ENCODE measurements at places on chromosomes 4 and X.
A peak's percentile ranks its signal among the peaks of the same experiment; 100 is the strongest.

DNA sequence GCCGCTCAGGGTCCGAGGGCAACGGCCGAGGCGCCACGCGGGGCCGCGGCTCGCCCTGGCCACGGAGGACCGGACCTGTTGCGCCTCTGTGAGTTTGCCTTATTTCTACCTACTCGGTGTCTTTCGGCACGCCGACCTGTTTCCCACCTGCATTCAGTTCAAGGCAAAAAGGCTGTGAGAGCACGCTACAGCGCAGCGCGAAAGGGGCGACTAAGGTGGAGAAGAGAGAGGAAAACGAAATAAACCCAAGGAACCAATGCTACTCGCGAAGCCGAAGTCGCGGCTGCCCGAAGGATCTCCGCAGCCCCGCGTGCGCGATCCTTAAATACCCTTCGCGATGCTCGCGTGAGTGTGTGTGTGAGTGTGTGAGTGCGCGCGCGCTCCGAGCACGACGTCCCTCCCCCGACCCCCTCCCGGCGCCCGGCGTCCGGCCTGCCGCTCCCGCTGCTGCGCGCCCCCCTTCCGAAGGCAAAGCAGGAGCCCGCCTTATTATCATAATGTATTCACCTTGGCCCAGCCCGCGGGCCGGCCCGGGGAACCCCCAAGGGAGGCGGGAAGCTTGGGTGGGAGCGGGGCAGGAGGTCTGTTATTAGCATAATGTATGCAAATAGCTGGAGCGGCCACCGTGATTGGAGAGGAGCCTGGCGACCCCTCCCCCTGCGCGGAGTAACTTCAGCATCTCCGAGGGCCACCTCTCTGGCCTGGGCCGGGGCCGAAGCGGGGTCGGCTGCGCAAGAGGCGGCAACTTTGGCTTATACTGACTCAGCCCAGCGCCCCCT lies at the start of gene COL25A1:
Gene COL25A1, minus strand, starts transcription at position 298 of the 779 bp plus-strand sequence.
- DNase-seq = peak; percentile 35

- no peak for DNase-seq
Observed at GRCh38 chr4:170038769-170039168, 12.6 kb upstream of the MFAP3L start.

DNA sequence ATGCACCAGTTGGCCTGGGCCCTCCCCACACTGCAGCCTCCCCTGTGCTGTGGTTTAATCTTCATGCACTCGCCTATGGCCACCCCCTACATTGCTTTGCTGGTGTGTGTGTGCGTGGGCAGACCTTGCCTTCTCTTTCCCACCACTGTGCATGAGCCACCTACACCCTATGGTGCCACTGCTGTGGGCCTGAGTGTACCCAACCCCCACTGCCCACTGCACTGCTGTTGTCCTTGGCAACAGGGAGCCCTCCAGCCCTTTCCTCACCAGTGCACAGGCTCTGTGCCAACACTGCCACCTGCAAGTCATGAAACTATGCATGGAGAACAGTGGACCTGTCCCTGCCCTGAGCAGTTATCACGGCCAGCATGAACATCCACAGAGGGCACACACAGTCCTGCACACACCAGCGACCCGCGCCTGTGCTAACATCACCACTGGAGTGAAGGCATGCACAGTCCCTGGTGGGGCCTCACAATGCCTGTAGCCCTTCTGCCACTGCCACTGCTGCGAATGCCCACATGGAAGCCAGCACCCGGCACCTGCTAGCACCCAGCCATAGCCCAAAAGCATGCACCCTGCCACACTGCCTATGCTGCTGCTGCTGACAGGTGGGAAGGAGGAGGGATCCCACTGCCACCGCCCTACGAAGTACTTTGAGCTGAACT lies 237.8 kb upstream of the ARSJ start:
- no peak for DNase-seq

DNA sequence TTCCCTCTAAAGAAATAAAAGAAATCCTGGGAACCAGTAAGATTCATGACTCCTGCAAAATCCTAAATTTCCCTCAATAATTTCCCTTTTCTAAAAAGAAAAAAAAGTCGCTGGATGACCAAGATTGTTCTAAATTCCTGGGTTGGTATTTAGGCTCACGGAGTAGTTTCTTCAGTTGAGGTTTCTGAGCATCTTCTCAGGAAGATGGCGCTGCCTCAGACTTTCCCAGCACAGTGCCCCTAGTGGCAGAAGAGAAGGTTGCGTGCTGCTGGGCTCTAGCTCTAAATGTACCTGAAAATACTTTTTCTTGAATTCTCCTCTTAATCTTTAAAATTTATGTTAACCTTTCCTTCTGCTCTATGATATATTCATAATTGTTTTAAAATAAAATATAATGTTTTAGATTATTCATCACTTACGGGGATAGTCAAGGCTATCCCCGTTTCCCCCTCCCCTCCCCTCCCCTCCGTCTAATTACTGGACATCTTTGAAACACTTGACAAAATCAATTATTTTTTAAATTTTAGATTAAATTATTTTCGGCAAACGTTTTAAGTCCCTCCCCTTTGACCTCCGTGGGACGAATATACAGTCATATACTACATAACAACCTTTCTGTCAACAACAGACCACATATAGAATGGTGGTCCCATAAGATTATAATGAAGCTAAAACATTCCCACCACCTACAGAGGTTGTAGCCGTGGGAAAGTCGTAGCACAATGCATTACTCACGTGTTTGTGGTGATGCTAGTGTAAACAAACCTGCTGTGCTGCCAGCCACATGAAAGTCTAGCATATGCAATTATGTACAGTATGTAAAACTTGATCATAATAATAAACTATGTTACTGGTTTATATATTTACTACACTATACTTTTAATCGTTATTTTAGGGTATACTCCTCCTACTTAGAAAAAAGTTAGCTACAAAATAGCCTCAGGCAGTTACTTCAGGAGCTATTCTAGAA lies 41.0 kb upstream of the GATB start:
- peak; percentile 43 for DNase-seq

GRCh38 chr4:176042195-176042594 lies 23.4 kb upstream of the WDR17 start:
- no peak for DNase-seq

DNA sequence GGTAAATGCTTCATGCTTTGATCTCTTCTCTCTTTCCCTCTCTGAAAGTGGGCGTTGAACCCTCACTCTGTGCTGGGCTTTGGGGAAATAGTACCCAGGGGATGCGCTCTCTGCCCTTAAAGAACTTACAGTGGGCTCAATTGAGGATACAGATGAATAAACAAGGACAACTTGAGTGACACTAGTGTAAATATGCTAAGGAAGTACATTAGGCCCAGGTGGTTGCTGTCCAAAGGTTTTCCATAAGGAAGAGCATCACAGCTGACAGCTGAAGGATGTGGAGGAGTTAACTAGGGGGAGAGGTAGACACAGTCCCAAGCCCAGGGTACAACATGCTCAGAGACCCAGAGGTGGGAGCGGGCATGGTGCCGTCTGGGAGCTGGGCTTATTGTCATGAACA lies 49.4 kb downstream of the TENM3 start:
- no peak for DNase-seq

DNA sequence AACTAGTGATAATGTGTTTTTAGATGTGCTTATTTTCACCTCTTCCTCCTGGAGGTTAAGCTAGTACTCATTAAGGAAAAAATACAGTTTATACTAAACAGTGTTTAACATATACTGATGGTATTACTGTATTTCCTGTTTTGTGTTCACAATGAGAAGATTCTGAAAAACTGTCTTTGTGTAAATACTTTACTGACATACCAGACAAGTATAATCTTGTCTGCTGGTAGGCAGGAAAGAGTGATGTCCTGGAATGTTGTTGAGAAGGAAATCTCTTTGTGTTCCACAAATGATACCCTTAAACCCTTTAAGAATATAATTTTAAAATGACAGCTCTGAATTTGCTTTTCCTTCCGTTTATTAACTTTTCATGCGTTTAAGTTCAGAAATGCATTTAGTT lies 205.5 kb upstream of the NUDT6 start:
- no peak for DNase-seq

GRCh38 chr4:8681391-8681790 lies 88.8 kb downstream of the CPZ start:
- no peak for DNase-seq

DNA sequence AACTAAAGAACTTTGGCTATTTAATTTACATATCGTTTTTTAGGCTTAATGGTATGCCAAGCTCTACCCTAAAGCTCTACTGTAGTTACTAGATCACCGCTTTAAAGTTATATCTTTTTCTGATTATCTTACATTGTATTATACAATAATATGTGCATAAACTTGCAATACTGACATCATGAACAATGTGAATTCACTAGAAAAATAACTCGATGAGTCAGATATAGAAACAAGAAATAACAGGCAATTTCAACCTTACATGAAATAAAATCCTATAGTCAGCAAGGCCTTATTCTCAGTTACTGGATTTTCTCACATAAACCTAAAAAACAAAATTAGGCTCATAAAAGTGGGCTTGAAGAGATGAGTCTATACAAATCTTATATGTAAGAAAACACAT lies 32.5 kb downstream of the PDGFC start:
- no peak for DNase-seq

DNA sequence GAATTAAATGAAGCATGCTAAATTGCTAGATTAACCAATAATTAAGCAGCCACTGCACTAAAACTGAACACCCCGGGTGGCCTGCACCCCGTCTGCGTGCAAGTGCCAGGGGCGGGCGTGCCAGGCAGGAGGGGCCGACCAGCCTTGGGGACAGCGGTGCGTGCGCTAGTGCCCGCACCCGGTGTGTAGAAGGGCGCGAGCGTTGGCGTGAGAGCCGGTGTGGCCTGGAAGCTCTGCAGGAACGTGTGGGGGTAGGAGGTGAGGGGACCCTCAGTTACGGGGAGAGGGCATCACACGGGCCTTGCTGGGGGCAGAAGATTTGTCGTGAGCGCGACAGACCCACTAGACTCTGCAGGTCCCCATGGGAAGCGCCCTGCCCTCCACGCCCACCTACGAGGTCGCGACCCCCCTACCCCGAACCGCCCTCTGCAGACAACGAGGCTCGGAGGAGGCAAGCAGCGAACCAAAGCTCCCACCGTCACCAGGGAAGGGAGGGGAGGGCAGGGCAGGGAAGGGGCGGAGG lies 105.8 kb downstream of the FAM53A start:
- no peak for DNase-seq

DNA sequence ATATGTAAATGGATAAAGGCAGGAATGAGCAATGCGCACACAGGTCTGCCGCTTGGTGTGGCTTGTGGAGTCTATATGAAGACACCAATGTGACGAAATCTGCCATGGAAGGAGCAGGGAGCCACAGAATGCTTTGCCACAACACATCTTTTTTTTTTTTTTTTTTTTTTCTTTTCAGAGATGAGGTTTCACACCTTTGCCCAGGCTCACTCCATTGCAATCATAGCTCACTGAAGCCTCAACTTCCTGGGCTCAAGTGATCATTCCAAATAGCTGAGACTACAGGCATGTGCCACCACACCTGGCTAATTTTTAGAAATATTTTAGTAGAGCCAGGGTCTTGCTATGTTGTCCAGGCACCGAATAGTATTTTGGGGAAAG lies 17.4 kb upstream of the SLC34A2 start:
- no peak for DNase-seq

DNA sequence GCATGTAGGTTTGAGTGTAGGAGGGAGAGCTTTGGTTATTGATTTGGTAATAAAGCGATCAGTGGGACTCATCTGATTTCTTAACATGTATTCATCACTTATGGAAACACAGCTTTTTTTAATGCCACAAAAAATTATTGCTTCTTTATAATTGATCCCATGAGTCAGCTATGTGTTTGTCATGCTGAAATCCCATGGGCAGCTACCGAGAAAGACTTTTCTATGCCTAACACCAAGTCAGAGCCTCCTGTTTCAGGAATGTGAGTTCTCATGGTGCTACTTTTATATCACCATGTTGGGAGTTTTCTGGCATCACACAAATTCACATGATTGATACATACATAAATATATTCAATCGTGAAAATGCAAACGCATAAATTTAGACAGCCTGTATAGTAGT lies 165.7 kb downstream of the RAPGEF2 start:
- no peak for DNase-seq

DNA sequence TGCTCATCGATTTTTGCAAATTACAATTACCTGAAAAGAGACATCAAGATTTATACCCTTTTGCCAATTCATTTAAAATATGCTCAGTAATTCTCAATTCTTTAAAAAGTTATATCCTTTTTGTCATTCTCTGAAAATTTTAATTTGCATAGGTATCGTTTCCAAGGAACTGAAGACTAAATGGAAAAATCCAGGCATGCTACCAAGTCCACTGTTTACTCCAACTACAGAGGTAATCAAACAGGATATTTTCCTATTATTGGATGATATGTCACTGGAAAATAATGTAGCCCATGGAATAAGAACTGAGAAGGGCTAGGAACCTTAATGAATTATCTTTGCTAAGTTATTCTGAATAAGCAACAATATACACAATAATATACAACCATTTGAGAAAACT lies 132.7 kb downstream of the THOC2 start:
- no peak for DNase-seq

- no peak for DNase-seq
Observed at GRCh38 chr4:48910511-48910910, 3.9 kb upstream of the OCIAD2 start.

- no peak for DNase-seq
Observed at GRCh38 chr4:39700554-39700953, 2.6 kb downstream of the UBE2K start.

DNA sequence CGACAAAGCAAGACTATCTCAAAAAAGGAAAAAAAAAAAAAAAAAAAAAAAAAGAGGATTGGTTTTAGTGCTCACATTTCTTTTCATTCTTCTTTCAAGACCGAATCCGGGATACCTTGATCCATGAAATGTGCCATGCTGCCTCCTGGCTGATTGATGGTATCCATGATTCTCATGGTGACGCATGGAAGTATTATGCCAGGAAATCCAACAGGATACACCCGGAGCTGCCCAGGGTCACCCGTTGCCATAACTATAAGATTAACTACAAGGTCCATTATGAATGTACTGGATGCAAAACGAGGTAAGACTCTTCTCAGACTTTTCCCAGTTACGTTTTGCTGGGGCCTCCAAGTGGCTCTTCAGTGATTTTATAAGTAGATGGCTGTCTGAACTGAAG lies 6.1 kb downstream of the CXCR3 start:
- no peak for DNase-seq

- DNase-seq = no peak
Observed at GRCh38 chr4:86921608-86922252, 13.1 kb upstream of the AFF1 start.

GRCh38 chrX:38970074-38970473 lies 168.8 kb downstream of the MID1IP1 start:
- DNase-seq = no peak

DNA sequence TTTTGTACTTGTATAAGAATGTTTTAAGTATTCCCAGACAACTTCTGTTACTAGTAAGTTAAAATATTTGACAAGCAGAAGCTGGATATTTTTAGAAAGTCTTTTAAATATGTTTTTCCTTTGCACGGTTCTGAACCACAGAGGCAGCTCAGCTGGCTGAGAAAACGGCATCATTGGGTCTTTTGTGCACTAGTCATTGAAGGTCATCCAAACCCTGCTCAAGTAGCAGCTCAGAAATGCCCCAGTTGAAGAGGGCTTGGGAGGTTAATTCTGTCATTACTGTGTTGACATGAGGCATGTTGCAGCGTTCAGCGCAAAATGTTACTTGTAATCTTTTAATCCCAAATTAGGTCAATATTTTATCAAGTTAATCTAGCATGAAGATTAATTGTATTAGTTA lies 383.7 kb upstream of the FAM241A start:
- DNase-seq = no peak

Data from central memory CD4-positive, alpha-beta T cell (primary cell).